ENCODE measurements at places on chromosomes 2 and 18.

DNA sequence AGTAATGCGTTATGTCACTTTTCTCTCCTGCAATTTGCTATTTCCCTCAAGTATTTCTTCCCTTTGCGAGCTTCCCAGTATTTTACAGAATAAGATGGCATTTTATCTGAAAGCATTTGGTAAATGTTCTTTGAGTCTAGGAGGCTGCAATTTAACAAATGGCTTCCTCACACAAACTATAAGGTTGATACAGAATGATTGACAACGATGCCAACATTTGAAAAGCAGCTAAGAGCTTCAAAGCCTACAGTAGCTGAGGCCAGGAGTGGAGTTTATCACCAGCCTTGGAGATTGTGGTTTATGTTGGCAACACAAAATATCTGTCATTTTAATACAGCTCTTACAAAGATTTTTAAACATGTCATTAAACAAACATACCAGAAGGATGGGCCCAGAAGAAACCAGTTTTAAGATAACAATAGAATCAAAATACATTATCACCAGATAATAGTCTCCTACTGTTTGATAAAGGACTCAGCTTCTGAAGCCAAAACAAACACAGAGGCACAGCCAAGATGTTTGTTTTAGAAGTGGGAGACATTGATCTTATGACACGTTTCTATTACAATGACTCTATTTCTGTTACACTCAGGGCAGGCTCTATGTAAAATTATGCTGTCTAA lies 711.4 kb upstream of the ACVR2A start:
- peak; percentile 11 for DNase-seq

DNA sequence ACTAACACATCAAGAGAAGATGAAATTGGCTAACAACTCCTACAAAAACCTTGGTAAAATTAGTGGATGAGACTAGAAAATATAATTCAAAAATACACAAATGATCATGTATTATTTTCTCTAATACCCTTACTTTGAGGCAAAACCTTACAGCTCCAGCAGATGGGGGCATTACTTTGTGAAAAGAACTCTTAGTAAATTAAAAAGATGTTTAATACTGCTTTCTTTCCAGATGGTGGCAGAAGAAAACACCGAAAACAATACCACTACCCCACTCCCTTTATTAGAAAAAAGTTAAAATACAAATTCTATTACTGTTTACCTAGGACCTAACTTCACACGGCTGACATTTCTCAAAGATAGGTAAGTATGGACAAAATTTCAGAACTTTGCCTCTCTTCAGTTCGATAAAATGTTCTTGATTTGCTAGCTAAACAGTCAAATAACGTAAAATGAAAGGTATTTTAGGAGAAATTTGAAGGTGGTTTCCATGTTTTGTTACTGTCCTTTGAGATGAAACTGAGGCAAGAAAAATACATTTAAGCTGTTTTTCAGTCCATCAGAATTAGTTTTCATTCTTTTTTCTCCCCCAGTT lies 30.6 kb downstream of the ORC4 start:
- peak; percentile 18 for DNase-seq

DNA sequence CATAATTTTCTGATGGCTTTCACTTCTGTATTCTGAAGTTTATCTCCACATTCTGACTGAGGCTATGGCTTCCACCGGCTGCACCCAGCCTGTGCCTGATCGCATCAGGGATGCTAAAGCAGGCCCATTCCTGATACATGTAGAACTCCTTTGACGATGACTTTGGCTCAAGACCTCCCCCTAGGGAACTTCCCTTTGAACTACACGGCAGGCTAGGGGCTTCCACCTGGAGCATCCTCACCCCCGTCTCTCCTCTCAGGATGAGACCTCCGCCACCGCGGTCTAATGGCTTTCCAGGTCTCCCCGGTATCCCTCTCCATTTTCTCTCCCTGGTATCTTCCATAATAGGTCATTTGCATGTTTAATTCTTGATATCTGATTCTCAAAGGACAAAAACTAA lies 214.9 kb upstream of the CHST9 start:
- DNase-seq, result no peak

- DNase-seq, result peak; percentile 61
These were observed 73.6 kb downstream of the VWA3B start for GRCh38 chr2:98160554-98160953.

GRCh38 chr2:137672989-137673552 lies 291.2 kb upstream of the HNMT start:
- no peak for DNase-seq

DNA sequence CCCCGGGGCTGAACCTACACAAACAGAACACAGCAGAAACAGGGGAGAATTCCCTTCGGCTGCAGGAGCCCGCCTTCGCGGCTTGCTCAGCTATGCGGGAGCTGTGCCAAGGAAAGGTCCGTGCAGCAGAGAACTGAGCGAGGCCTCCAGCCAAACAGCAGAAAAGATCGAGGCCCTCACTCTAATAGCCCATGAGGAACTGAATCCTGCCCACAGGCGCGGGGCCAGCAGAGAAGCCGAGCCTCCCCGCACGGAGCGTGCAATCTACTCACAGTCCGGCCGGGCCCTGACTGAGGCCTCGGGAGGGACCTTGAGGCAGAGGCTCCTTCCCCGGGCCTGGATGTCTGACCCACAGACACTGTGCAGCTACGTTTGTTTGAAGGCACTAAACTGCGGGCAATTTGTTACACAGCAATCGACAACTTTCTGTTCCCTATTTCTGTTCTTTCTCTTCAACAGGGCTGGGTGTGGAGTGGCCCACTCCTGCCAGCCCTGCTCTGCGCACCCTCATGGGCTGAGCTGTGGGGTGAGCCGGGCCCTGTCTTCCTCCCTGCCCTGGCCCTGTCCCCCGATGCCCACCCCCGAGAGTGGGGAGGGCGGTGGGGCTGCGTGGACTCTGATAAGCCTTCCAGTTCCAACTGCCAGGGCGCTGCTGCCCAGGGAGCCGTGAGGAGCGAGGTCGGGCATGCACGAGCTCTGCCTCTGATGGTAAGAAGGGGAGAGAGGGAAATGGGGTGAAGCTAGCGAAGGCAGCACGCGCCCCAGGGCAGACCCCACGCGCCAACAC lies 13.7 kb downstream of the HES6 start:
- no peak for DNase-seq

DNA sequence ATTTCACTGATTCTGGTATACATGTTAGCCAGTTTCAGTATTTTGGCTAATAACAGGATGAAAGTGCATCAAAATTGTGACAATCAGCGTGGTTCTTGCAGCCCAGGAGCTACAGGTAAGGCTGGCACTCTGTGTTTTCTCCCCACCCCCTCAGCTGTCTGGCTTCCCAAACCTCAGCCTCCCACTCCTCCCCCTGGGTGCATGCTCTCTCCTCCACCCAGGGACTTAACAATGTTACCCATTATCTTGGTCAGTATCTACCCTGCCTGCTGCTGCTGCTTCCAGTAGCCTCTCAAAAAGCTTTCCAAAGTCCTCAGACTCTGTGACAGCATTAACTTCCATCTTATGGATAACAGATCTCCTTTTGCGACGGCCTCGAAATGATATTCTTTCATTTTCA lies 41.0 kb downstream of the TRABD2A start:
- no peak for DNase-seq

- no peak for DNase-seq
These were observed 19.8 kb downstream of the SLC3A1 start for GRCh38 chr2:44295113-44295512.

DNA sequence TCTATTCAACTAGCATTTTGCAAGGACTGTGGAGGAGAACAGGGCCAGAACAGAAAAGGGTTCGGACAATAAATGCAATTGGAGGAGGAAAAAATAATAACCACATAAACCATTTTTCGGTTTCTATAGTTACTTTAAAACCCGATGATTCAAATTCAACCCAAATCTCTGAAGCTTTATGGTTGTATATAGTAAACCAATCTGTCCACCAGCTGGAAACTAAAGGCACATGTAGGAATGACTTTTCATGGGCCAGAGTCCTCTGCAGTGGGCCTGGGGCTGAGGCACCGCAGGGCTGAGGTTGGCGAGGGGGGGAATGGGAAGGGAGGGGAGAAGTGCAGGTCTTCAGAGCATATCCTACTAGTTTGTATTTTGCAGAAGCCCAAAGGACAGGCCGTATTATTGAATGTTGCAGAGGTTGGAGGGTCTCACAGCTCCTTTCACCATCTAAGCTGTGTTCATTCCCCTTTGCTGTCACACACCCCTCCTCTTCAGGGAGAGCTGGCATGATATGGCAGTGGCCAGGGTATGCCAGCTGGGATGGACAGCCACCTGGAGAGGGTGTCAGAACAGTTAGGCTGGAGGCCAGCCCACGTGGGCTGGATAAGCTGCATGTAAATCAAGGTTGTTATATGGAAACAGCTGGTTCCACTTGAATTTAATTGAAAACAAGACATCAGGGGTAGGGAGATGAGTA lies 267.1 kb downstream of the PRKCE start:
- no peak for DNase-seq

- peak; percentile 78 for DNase-seq
These were observed 80.4 kb downstream of the LPIN2 start for GRCh38 chr18:2932247-2933181.

GRCh38 chr18:24725644-24726415 lies 265.4 kb downstream of the HRH4 start:
- DNase-seq, result no peak

DNA sequence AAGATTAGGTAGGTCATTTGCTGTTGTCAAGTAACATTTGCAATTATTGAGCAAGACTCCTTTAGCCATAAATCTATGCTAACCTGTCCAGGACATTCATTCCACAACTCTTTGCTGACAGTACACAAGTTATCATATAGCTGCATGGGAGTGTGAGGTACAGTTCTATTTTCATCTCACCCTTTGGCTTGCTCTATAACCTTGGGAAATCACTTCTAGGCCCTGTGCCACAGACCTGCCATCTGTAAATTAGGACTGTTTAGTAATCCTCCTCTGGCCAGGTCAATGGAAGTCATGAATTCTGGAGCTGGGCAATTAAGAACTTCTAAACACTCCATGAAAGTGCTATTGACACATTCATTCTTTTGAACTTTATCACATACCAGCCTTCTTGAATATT lies 34.6 kb upstream of the PAIP2B start:
- no peak for DNase-seq

DNA sequence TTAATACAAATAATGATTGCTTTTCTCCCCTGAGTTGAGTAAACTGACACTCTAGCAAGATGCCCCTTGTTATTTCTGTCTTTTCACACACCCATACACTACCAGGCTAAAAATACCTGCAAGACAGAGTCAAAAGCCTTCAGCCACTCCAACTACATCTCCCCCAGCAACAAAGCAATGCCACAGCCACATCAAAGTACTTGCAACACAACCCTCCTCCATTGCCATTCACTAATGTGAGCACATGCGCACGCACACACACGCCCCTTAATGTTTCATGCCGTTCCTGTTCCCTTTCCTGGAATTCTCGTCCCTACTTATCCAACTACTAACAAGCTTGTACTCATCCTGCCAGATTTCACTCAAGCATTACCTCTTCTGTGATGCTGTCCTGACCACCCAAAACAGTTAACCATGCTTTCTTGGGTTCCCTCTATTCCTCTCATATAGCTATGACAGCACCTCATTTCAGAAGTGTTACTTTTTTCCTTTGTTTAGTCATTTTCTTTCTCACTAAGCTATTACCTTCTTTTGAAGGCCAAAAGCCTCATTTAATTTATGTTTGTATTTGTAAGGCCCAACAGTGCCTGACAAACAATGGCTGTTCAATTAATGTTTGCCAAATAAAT lies 29.6 kb downstream of the SLC25A12 start:
- no peak for DNase-seq
